ENCODE measurements at places on chromosomes 12 and 14.

- no peak for DNase-seq
These were observed 16.3 kb upstream of the BEGAIN start for GRCh38 chr14:100603341-100604120.

DNA sequence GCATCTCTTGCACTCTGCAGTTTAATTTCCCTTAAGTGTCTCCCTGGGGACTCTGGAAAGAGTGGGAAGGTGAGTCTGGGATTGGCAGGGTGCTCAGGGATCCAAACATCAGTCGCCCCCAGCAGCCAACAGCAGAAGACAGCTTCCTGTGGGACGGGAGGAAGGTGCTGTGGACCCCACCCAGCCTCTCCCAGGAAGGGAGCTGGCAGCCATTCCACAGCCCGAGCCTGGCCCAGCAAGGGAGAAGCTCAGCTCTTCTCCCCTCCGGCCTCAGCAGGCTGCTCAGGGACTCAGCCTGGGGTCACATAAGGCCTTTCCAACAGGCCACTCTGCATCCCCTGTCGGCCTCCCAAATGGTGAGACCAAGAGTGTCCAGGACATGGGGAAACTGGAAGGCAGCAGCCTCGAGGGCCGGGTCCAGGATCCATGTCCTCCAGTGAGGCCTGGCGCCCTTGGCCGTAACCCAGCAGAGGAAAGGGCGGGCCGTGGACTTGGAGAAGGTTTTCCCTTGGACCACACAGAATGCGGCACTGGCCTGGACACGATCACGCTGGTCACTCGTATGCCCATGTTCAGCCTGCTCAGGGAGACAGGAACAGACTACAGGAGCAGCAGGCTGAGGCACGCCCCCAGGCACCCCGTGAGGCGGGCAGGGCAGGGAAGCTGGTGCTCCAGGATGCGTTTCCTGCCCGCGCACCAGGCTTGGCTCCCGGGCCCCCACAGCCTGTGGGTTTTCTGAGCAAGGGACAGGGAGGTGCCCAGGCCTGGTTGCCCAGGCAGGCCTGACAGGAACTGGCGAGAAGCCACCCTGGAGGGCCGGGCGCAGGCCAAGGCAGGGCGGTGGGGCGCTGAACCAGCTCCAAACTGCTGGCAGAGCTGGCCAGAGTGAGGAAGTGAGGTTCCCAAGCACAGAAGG lies 3.5 kb downstream of the XRCC3 start:
- DNase-seq: no peak

- DNase-seq: no peak
These were observed 1.0 kb downstream of the BEST3 start for GRCh38 chr12:69698054-69698453.

DNA sequence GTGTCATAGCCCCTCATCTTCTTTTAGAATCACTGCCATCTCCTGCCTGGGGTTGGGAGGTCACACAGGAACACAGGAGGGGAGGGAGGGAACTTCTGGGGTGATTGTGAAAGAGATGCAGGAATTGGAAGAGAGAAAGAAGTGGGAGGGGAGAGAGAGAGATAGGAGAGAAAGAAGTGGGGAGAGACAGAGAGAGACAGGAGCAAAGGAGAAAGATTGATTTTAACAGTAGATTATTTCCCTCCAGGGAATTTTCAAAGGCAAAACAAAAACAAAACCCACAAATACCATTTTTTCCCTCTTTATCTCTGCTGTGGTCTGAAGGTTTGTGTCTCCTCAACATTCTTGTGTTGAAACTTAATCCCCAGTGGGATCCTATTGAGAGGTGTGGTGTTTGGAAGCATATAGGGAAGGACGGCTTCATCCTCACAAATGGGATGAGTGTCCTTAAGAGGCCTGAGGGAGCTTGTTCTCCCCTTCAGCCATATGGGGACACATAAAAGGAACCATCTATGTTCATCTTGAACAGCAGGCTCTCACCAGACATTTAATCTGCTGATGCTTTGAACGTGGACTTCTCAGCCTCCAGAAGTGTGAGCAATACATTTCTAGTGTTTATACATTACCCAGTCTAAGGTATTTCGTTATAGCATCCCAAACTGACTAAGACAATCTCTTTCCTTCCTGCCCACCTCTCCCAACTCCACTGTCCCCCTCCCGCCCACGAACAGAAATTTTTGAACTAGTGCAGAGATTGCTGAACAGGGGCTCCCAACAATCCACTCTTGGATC lies 134.9 kb upstream of the MAX start:
- no peak for DNase-seq

DNA sequence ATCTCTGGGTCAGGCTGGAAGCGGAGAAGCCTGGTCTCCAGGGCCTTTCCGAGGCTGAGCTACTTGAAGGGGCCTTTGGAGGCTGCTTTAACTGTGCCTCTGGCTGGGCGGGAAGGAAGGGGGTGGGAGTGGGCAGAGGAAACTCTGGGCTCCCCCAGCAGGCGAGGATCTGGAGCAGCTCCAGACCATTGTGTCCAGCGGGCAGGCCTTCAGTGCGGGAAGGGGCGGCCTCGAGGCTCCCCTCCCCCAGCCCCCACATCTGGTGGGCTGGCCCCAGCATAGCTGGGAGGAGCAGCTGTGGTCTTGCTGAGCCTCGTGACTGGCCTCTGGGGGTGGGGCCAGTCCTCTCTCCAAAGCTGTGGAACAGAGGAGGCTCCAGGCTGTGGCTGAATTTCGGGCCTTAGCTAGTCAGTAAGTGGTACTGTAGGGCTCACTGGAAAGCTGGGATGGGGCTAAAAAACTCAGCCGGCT lies 3.4 kb downstream of the TAMALIN start:
- DNase-seq: no peak

DNA sequence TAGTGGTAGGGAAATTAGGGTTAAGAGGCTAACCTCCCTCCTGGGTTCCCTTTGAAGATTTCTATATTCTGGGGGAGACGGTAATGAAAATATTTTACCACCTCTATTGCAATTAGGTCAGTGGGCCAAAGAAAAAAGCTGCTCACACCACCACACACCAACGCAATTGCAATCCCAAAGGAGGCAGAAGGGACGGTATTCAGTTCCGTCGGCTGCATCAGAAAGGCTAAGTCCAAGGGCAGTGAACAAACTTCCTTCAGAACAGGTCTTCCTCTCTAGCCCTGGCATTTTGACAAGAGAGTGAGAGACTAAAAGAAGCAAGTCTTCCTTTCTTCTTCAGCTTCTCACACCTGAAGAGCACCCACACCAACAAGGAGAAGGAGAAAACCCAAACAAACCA lies 51.2 kb downstream of the OTX2 start:
- DNase-seq: no peak

DNA sequence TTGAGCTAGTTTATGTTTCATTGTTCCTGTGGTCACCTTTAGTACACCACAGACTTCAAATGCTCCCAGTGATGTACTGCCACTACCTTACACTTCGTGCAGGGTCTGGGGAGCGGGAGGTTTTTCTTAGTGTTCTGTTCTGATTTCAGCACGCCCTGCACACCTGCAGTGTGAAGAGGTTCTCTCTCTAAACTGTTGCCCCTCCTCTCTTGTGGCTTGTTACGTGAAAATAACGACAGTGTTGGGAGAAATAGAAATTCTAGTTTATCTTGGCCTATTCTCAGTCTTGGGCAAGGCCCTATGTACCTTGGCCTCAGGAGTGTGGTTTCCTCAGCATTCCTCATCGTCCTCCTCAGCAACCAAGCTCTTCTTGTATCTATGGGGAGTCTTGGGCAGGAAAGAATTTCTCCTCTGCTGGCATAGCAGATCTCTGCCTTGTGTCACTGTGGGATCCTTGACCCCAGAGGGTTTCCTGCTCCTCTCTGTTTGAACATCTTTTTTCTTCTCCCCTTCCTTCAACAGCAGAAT lies 48.6 kb downstream of the EIF2S3B start:
- no peak for DNase-seq

GRCh38 chr12:49105504-49106084 lies 5.1 kb downstream of the LMBR1L start:
- DNase-seq: no peak

GRCh38 chr12:6072302-6072752 lies 52.1 kb downstream of the VWF start:
- DNase-seq: no peak

- no peak for DNase-seq
These were observed 43.1 kb upstream of the ABCC9 start for GRCh38 chr12:21984375-21984774.

GRCh38 chr14:34361504-34362011 lies 100.5 kb downstream of the SPTSSA start:
- DNase-seq: no peak

- no peak for DNase-seq
These were observed 108.1 kb downstream of the ZFP36L1 start for GRCh38 chr14:68684466-68685418.

DNA sequence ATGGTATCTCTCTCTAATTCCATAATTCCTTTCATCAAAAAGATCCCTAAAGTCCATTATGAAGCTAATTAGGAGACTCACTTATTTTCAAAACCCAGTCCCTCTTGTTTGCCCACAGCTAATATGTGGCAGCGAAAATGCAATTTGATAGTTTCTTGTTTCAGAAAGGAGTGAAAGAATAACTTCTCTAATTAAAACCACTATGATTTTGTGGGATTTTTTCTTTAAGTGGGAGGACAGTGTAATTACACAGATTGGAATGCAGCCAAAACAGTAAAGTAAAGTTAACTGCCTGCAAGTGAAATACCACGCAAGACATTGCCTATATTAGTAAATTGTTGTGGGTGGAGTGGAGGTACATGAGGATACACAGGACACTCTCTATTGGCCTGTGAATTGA lies 50.0 kb downstream of the PTPRO start:
- no peak for DNase-seq

- no peak for DNase-seq
These were observed 27.0 kb downstream of the SLC25A21 start for GRCh38 chr14:37145395-37145794.

DNA sequence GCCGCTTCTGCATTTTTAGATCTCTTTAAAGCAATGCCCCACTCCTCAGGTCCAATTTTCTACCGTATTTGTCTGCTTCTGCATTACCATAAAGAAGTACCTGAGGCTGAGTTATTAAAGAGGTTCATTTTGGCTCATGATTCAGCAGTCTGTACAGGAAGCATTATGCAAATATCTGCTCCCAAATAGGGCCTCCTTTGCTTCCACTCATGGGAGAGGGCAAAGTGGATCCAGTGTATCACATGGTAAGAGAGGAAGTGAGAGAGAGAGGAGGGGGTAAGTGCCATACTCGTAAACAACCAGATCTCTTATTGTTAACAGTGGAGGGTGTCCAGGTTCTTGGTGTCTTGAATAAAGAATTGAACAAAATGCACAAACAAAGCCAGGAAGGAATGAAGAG lies 316.1 kb upstream of the SEL1L start:
- no peak for DNase-seq

- no peak for DNase-seq
These were observed 408 bp upstream of the KRT72 start for GRCh38 chr12:52601671-52602070.

- peak; percentile 60 for DNase-seq
These were observed 40.5 kb downstream of the PSMA6 start for GRCh38 chr14:35332517-35333263.

- DNase-seq: no peak
These were observed 20.0 kb downstream of the TMEM30B start for GRCh38 chr14:61260939-61261776.

All from stimulated activated CD8-positive, alpha-beta memory T cell treated with anti-CD3 and anti-CD28 coated beads, Interleukin-7, amount 100 ng/mL, for 48 hours (primary cell).